KBM-7 (cell line): ENCODE measurements at places on chromosomes 4 and X.

DNA sequence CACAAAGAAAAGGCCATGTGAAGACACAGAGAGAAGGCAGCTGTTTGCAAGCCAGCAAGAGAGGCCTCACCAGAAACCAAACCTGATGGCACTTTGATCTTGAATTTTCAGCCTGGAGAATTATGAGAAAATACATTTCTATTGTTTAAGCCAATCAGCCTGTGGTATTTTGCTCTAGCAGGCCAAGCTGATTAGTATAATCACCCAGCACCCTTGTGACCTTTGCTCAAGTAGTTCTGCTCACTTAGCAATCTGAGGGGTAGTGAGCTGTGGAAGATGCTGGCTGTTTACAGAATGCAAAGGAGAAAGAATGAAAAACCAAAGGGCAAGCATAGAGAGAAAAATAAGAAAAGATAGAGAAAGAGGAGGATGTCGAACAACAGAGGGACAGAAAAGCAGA lies 396.4 kb upstream of the BOD1L1 start:
- no peak for DNase-seq

GRCh38 chr4:6268650-6269615 lies 717 bp upstream of the WFS1 start:
- DNase-seq, result no peak

DNA sequence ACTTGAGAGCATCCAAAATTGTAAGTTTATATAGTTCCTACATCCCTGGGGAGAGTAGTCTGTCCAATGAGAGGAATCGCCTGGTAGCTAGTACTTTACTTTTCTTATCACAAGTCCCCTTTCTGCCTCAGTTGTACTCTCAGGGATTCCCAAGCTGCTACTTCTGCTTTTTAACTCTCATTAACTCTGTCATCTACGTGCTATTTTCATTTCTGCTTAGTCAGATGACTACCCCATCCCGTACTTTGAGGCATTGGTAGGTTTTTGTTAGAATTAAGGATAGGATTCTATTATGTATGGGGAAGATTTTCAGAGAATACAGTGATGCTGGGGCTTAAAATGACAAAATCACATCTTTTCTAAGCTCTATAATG lies 24.7 kb downstream of the RBPJ start:
- no peak for DNase-seq

- DNase-seq, result peak; percentile 73
Observed at GRCh38 chr4:26330186-26330787, 9.5 kb downstream of the RBPJ start.

GRCh38 chr4:72358483-72358882 lies 210.5 kb downstream of the ADAMTS3 start:
- DNase-seq, result no peak

DNA sequence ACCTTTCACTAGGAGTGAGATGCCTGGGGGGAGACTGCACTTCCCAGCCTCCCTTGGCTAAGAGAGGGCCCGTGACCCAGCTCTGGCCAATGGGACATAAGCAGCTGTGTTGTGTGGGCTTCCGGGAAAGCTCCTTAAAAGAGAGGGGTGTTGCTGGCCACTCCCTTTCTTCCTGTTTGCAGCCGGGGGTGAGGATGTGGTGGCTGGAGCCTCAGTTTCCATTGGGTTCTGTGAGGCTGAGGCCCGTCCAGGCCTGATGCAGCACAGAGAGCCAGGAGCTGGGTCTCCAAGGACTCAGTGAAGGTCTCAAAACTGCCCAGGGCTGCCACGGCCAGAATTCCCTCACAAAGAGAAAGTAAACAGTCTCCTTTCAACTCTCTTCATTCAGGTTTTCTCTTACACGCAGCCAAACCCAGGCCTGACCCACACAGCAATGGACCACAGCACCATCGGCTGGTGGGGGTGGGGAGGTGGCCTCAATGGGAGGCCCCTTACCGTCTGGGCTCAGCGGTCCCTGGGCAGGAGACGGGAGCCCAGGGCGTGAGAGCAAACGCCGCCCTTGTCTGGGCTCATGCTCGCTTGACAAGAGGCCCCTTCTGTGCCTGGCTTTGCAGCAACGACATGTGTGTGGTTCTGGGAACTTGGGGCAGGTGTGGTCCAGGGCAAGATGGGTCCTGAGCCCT lies 6.6 kb downstream of the NKX1-1 start:
- DNase-seq, result no peak
